ENCODE measurements at places on chromosomes 1 and 21. TPM values are rescaled to one million over a fixed set of nuclear protein-coding genes. Genes with fewer than 3 reads are reported as not detected.

CALML6 gene
- total RNA-seq: not detected

CA6 gene
- total RNA-seq: not detected

FMN2 gene
- not detected for total RNA-seq

DCST2 gene
- total RNA-seq: not detected

CD244 gene
- not detected for total RNA-seq

KIAA1614 gene
- 2.6 TPM for total RNA-seq

PLA2G5 gene
- 0.46 TPM for total RNA-seq

OPTC gene
- not detected for total RNA-seq

OR6N1 gene
- not detected for total RNA-seq

OLIG2 gene
- not detected for total RNA-seq

RASSF5 gene
- total RNA-seq: 1.1 TPM

CXADR gene
- 26.6 TPM for total RNA-seq

ACADM gene
- total RNA-seq: 47.6 TPM

LAMB3 gene
- total RNA-seq: 3.8 TPM

OLFM3 gene
- total RNA-seq: under 0.01 TPM

ADORA3 gene
- total RNA-seq: not detected

MYBPH gene
- total RNA-seq: not detected
